ENCODE measurements at places on chromosomes 1 and 21.

GRCh38 chr1:25037174-25038074 lies 107.3 kb upstream of the RUNX3 start:
- DNase-seq = peak; percentile 64

GRCh38 chr1:110312188-110313121 lies 26.7 kb upstream of the RBM15 start:
- peak; percentile 63 for DNase-seq

GRCh38 chr1:12059722-12060464 lies 3.2 kb upstream of the TNFRSF8 start:
- DNase-seq = peak; percentile 52

- DNase-seq = no peak
Measured at GRCh38 chr1:212149566-212149965, 114.0 kb downstream of the DTL start.

- DNase-seq = no peak
Measured at GRCh38 chr1:82994616-82995263, 1004.2 kb downstream of the TTLL7 start.

DNA sequence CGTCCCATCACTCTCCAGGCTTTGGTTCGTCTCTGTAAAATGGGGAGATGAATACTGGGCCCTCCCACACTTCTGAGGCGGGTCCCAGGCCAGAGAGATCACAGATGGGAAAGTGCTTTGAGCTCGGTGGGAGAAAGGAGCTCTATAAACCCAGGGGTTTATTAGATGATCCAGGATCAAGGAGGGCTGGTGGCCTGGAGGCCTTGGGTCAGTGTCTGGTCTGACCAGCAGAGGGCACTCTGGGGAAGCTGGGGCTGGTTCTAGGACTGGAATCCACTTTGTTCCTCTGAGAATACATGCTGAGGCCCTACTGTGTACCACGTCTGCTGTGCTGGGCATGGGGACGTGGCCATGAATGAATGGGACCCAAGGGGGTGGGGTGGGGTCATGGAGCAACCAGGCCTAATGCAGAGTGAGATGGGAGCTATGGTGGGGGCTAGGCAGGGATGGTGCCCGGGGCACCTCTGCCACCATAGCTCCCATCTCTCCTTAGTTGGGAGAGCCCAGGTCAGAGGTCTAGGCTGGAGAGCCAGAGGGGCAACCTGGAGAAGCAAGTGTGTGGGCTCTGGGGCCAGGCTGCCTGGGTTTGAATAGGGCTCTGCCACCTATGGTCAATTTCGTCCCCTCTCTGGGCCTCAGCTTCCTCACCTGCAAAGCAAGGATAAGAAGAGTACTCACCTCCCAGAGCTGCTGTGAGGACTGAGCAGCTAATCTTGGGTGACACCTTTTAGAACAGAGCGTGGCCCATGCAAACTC lies 9.0 kb upstream of the FAM131C start:
- no peak for DNase-seq

DNA sequence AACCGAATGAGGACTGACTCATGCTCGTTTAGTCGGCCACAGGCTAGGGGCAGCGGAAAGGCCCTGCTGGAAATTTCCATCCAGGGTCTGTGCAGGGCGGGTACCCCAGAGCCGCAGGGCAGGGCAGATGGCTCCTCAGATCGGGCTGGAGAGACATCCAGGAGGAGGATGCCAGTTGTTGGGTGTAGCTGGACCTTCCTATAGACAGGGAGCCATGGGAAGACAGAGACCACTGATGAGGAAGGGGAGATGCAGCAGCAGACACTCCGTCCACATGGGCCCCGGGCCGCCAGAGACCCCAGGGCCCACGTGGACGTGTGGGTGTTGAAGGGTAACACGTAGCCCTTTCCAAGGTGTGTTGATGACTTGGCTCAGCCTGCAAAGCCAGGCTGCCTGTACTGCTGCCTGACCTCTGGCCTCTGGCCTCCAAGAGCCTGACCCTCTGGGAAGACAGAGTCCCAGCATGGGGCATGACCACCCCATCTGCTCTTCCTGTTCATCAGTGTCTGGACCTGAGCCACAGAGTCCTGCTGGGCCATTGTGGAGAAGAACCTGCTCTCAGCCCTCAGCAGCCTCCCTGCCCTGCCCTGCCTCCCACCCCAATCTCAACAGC lies 4.8 kb downstream of the GNG4 start:
- no peak for DNase-seq

- no peak for DNase-seq
Measured at GRCh38 chr1:194293851-194294405, 1107.5 kb upstream of the B3GALT2 start.

- no peak for DNase-seq
Measured at GRCh38 chr1:41663671-41664400, 179.4 kb upstream of the EDN2 start.

GRCh38 chr1:221637641-221638041 lies 104.2 kb downstream of the DUSP10 start:
- DNase-seq = no peak

GRCh38 chr1:231550448-231550781 lies 21.9 kb downstream of the TSNAX start:
- no peak for DNase-seq

DNA sequence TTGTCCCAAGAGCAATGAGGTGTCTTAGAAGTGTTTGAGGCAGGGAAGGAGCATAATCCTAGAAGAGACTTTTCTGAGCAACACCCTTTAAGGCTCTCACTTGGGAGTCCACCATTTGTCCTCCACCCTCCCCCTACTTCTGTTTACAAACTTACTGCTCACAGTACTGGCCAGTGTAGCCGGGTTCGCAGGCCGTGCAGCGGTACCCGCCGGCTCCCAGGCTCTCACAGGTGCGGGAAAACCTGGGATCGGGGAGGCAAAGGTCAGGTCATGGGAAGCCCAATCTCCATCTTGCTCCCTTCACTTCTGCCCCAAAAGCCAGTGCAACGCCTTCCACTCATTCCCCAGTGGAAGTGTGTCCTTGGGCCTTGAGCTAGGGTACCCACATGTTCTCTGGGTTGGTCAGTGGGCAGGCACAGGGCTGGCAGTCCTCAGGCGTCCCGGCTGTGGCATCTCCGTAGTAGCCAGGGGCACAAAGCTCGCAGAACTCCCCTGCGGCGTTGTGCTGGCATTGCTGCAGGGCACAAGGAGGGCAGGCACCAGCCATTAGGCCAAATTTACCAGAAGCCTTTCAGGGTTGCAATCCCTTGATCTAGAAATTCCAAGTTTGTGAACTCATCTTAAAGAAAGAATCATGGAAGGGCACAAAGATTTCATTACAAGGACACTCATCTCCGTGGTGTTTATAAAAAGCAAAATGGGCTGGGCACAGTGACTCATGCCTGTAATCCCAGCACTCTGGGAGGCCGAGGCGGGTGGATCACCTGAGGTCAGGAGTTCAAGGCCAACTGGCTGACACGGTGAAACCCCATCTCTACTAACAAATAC lies 49.8 kb downstream of the LDLRAD2 start:
- DNase-seq = no peak

GRCh38 chr1:18575620-18576019 lies 55.0 kb upstream of the PAX7 start:
- DNase-seq = no peak

GRCh38 chr1:11559591-11559970 lies 80.6 kb downstream of the DISP3 start:
- no peak for DNase-seq

GRCh38 chr1:13952985-13953384 lies 253.0 kb downstream of the PRDM2 start:
- no peak for DNase-seq

DNA sequence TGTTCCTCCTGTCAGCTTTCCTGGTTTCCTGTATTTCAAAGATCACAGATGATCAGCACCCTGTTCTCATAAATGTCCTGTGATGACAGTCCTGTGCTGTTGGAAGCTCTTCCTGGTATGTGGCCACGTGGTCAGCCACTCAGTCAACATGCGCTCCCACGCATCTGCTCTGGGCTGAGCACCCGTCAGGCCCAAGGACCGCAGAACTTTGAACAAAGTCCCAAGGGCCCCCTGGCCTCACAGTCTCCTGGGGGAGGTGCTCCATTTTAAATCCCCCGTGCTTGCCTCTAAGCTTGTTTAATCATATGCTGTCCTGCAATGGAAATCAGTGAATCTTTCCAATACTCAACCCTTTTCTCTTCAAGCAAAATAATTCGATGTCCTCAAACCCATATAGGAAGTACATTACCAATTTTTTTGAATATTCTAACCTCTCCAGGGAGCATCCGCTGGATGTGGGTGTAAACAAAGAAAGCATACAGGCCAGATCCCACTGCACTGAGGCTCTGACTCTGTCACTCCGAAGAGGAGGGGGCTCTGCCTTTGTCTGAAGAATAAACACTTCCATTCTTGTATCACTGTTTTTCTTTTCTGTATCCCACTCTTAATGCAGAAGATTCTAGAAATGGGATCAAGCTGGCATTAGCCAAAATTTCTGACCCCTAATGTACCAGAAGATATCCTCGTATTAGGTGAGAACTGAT lies 250.3 kb downstream of the SDCCAG8 start:
- DNase-seq = no peak

- no peak for DNase-seq
Measured at GRCh38 chr1:21182181-21182731, 5.6 kb upstream of the EIF4G3 start.

DNA sequence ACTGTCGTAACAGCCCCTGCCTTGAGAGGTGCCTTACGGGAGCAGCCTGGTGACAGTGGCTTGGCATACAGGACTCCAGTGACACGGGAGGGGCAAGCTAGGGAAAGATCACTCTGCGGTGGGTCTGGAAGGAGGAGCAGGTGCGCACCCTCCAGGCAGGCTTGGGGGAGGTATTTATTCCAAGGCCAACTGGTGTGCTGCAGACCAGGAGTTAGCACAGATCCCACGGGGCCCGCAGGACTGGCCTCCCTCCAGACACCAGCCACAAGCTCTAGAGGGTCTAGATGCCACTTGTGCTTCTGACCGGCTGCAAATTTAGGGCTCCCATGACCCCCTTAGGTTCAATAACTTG lies 22.1 kb downstream of the PSEN2 start:
- DNase-seq = no peak

GRCh38 chr1:208825300-208825699 lies 581.1 kb upstream of the PLXNA2 start:
- DNase-seq = no peak

- DNase-seq = no peak
Measured at GRCh38 chr1:91548376-91549040, 47.9 kb downstream of the CDC7 start.

DNA sequence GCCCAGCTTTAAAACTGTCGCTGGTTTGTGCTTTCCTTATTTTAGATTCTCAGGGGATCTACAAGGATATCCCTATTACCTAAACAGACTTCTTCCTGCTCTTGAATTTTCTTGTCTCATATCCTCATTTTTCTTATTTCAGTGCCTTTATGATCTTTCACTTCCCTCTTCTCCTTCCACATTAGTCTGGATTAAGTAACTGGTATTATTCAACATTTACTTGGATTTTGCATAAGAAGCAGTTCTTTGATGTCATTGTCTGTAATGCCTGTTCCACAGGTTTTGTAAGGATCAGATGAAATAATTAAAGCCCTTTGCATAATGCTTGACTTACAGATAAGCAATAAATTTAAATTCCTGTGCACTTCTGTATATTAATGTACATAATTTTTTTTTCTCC lies 26.5 kb downstream of the CXADR start:
- DNase-seq = no peak

DNA sequence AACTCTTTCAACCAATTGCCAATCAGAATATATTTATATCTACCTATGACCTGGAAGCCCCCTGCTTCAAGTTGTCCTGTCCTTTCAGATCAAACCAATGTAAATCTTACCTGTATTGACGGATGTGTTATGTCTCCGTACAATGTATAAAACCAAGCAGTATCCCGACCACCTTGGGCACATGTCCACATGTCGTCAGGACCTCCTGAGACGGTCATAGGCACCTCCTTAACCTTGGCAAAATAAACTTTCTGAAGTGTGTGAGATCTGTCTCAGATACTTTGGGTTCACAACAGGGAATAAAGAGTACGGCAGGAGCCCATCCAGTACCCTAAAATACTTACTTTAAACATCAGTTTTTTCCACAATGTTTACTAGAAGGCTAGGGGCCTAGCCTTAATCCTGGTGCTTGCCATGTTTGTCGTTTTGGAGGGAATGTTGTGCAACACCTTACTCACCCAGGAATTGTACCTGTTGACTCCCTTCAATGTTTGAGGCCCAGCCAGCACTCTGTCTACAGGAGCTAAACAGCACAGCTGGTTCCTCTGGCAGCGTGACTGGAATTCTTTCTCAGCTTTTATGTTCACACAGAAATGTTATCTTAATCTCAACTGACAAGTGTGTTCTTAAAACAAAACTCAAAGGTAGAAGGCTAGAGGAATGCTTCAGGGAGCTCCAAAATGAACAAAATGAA lies 90.8 kb upstream of the USP25 start:
- DNase-seq = no peak

DNA sequence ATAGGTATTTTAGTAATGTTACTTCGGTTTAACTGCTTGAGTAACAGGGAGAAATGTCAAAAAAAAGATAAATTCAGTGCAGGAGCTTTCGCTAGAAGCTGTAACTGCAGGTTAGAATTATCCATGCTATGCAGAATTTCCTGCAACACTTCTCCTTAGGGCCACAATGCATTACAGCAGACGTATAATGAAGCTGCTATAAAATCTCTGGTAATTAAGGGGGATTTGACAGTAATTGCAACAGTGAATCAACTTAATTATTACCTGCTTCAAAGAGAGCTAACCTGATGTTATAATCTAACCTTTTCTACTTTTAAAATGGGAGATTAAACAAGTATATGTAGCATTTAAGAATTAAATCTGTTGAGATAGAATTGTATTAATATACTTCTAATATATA lies 92.6 kb downstream of the ATG4C start:
- DNase-seq = no peak

- no peak for DNase-seq
Measured at GRCh38 chr1:27021354-27022031, 8.8 kb upstream of the TENT5B start.

DNA sequence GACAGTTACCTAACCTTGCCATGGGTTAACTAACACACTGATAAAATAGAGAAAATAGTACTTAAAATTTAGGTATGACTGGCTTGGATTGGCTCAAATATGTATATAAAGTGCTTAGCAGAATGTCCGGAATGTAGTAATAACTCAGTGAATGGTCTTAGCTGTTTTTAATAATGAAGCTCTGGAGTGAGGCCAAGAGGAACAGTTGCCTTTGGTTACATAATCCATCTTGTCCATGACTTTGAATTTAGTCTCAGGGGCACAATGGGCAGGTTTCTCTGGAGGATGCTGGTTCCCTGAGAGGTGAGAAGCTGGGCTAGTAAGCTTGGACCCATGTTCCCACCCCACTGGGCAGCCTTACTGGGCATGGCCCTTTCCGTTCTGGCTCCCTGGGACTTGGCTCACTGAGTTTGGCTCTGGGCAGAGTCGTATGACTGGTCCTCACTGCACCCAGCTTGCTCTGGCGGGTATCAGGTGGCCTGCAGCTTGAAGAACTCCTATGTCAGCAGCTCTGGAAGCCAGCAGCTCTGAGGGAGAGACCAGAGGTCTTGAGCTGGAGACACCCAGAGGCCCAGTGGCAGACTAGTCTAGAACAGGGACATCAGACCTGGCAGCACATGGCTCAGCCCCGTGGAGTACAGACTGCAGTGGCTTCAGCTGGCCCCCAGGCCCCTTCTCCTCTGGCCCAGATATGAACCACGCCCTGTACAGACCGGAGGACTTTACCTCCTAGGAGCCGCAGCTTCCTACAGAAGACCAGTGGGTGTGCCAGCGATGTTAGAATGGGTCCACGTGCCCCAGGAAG lies 40.4 kb downstream of the TENT5C start:
- no peak for DNase-seq

All from activated naive CD4-positive, alpha-beta T cell treated with anti-CD3 and anti-CD28 coated beads, Interleukin-2, amount 50 U/mL, for 72 hours (primary cell).